ENCODE measurements at places on chromosomes 2 and 18. TPM values are rescaled to one million over a fixed set of nuclear protein-coding genes. Genes with fewer than 3 reads are reported as not detected.

- no peak overlapping the region for H3K27ac ChIP-seq
- H3K36me3 ChIP-seq, result no peaks in the 10 kb centered on the region
- H3K4me3 ChIP-seq, result peak overlapping the region; percentile 31
- no peaks in the 10 kb centered on the region for H3K27me3 ChIP-seq
These were observed 11.2 kb upstream of the NEMP2 start for GRCh38 chr2:190545555-190546385.

DNA sequence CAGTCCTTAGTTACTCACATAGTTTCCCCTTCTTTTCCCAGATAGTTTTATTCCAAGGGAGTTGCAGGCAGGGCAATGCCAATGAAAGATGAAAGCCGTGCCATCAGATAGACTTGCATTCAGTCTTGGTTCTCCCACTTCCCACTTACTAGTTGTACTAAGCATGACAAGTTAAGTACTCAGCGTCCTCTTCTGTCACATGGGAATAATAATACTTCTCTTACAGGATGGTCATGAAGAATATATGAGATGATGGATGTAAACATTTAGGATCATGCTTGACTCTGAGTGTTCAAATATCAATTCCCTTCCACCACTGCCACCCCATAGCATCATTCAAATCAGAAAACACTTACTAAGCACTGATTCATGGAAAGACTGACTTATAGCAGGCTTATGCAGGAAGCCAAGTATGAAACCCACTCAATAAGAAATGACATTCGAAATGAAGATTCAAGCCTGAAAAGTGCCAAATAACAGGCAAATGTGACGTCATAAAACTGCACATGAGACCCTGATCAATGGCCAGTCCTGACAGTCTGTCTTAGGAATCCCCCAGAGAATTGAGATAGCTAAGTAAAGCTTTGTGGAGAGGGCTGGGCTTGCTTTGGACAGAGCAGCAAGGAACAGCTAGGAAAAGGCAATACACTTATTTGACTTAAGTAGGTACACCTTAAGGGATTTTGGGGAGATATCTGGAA lies 11.1 kb upstream of the EVA1A start:
- H3K27me3 ChIP-seq, result no peaks in the 10 kb centered on the region
- no peak overlapping the region for H3K27ac ChIP-seq
- peak; percentile 68 for DNase-seq
- H3K36me3 ChIP-seq, result no peaks in the 10 kb centered on the region
- H3K4me1 ChIP-seq, result peaks cover 8% of the 10 kb centered on the region

- peaks cover 11% of the 10 kb centered on the region for H3K4me1 ChIP-seq
- no peak overlapping the region for H3K4me3 ChIP-seq
- no peaks in the 10 kb centered on the region for H3K36me3 ChIP-seq
These were observed 83.0 kb upstream of the ZNF532 start for GRCh38 chr18:58781627-58782194.

DNA sequence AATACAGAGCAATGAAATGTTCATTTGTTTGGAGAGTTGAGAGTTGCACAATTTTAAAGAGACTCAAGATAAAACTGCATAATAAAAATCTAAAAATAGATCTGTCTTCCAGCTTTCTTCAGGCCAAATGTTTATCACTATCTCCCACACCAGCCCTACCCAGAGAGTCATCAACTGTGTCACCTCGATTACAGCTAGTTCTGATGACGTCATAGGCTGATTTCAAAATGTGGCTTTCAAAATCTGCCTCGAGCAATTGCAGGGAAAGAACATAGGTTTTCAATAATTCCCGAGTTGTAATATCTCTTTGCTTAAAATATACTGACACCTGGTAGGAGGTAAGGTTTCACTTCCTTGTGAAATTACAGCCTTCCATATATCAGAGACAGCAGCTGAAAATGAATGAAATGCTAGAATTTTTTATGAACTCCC lies 677.6 kb upstream of the ID2 start:
- peaks cover 4% of the 10 kb centered on the region for H3K4me1 ChIP-seq
- DNase-seq, result peak; percentile 93
- H3K36me3 ChIP-seq, result no peaks in the 10 kb centered on the region
- H3K4me3 ChIP-seq, result no peak overlapping the region

DNA sequence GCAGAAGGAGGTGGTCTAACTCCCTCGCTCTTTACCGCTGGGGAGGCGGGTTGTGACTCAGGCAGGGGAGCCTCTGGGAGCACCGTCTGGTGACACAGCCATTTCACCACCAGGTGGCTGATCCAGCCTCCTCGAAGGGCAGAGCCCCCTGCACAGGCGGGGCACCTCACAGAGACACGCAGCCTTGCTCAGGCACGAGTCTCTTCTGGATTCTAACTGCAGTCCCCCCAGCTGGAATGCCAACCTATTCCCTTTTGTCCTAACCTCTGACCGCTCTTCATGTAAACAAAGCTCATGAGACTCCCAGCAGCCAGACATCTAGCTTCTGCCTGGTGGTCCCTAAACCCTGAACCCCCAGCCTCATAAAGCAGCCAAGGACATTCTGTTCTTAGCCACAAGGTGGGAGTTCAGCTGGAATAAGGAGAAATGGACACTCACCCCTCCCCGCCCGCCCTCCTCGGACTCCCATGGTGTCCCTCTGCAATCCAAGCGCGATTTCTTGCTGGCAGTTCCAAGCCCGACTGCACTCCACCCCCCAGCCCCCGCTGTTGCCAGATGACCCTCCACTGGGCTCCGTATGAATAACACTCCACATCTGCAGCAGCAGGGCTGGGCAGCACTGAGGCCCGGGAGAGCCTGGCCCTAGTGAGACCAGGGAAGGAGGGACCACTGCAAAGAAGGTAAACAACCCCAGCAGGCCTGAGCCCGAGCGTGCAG lies 84.3 kb downstream of the TNS1 start:
- peaks cover 61% of the 10 kb centered on the region for H3K4me1 ChIP-seq
- H3K27me3 ChIP-seq, result no peaks in the 10 kb centered on the region
- DNase-seq, result peak; percentile 39

DNA sequence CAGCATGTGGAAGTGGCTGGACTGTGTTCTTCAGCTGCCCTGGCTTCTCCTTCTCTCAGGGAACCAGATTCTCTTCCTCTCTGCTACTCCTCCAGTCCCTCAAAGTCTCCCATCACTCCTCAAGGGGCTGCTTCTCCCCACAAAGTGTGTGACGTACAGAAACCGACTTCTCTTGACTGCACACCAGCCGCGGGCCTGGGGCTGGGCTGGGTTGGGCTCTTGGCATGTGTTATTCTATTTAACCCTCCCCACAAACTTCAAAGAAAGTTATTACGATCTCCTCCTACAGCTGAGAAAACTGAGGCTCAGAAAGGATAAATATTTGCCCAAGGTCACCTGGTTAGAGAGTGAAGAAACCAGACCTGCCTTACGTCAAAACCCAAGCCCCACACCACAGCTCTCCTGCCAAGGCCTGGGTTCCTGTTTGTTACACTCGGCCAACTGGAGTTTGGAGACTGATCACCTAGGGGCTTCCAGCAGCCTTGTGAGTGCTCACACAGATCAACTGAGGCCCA lies 269.0 kb downstream of the TFCP2L1 start:
- H3K27ac ChIP-seq, result no peak overlapping the region
- H3K4me3 ChIP-seq, result no peak overlapping the region
- H3K36me3 ChIP-seq, result no peaks in the 10 kb centered on the region
- no peaks in the 10 kb centered on the region for H3K4me1 ChIP-seq
- DNase-seq, result no peak

Gene C2orf81
- under 0.01 TPM for total RNA-seq

Gene TIGD1
- 2.8 TPM for total RNA-seq
